ENCODE measurements at places on chromosomes 5 and 9.

GRCh38 chr5:154461531-154461930, 15.7 kb downstream of the SAP30L start:
- no peak for DNase-seq

DNA sequence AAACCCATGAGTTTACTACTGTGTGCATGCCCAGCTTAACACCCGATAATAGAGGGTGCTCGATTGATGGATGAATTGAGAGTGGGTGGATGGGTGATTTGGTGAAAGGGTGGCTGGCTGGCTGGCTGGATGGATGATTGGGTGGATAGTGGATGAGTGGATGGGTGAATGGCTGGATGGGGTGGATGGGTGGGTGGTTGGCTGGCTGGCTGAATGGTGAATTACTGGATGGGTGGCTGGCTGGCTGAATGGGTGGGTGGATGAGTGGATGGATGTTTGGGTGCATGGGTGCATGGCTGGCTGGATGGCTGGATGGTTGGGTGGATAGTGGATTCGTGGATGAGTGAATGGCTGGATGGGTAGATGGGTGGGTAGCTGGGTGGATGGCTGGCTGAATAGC, 201.1 kb downstream of the IRX1 start:
- DNase-seq = no peak

- no peak for DNase-seq
Observed at GRCh38 chr5:34834794-34835089, 4.2 kb upstream of the TTC23L start.

GRCh38 chr9:134384811-134385479, 58.7 kb downstream of the RXRA start:
- DNase-seq = no peak

GRCh38 chr5:40499518-40500273, 180.0 kb upstream of the PTGER4 start:
- no peak for DNase-seq

DNA sequence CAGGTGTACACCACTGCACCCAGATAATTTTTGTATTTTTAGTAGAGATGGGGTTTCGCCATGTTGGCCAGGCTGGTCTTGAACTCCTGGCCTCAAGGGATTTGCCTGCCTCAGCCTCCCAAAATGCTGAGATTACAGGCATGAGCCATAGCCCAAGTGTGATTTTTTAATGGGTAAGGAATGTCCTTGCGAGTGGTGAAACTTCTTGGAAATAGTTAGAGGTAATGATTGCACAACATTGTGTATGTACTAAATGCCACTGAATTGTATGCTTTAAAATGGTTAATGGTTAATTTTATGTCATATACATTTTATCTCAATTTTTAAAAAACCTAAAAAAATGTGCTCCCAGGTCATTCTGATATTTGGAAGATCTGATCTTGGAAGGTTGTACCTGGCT, 59.9 kb upstream of the IL6ST start:
- DNase-seq = no peak

GRCh38 chr9:80881940-80882339, 807.4 kb downstream of the TLE1 start:
- DNase-seq = no peak

- no peak for DNase-seq
Observed at GRCh38 chr5:156208271-156208670, 118.7 kb upstream of the SGCD start.

DNA sequence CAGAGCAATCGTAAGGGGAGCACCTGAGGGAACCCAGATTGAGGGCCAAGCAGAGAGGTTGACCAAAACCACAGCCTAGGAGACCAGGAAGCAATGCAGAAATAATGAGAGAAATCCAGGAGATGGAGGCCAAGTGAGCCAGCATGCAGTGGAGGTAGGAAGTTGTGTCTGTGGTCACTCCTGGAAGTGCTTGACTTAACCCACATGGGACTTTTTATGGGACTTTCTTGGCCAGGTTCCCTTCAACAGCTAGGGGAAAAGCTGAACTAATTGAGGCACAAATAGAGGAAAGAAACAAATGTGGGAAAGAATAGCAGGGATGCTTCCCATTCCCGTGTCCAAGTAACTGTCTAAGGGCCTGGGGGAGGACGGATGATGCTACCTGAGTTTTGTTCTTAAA, 293.2 kb upstream of the CLINT1 start:
- DNase-seq = no peak

GRCh38 chr5:39055768-39056398, 18.3 kb downstream of the RICTOR start:
- DNase-seq = no peak

- DNase-seq = no peak
Observed at GRCh38 chr5:74491586-74491985, 148.9 kb downstream of the ENC1 start.

- DNase-seq = no peak
Observed at GRCh38 chr5:159448-160172, 31.7 kb upstream of the LRRC14B start.

DNA sequence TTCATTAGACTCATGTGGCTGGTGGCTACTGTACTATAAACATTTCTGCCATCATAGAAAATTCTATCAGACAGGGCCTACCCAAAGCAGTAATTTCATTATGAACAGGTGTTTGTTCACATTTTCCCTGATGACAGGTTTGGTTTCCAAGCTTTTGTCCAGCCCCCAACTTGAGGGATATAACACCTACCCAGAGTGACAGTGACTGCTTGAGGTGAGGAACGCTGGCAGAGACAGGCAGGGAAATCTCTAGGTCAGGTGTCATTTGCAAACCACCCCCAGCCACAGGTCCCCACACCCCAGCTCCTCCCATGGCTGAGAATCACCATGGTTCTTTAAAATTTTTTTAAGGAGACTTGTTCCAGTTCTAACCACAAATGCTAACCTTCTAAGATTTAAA, 25.5 kb downstream of the GOLM1 start:
- no peak for DNase-seq

DNA sequence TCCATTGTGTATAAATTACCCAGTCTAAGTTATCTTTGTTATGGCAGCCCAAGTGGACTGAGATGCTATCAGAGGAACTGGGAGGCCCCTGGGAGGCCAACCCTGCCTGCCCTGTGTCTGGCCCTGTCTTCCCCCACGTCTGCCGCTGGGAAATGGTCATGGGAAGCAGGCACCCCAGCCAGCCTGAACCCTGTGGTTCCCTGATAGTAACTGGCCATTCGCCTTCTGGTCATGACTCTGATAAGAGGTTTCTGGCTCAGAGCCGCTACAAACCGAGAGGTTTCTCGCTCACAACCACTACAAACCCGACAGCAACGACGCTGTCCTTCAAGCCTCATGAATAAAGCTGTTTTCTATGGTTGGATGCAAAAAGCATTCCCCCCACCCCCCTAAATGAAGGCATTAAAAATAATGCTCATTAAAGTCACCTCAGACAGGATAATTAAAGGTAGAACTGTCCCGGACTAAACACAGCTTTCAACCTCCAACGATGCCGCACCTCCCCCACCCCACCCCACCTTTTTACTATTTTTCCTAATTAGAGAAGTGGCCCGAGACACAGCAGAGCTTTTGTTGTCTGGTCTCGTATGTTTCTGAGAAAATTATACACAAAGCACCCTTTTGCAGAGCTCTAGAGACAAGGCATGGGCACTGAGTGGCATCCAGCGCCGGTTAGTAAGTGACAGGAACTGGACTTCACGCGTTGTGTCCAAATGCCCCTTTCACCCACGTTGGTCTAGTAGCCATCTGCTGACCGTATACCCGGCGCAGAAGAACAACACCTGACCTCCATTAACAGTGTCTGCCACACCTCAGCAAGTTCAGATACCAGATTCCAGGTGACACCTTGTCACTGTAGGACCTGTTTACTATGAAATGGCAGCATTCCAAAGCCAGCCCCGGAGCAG, 140.8 kb downstream of the COL23A1 start:
- no peak for DNase-seq

DNA sequence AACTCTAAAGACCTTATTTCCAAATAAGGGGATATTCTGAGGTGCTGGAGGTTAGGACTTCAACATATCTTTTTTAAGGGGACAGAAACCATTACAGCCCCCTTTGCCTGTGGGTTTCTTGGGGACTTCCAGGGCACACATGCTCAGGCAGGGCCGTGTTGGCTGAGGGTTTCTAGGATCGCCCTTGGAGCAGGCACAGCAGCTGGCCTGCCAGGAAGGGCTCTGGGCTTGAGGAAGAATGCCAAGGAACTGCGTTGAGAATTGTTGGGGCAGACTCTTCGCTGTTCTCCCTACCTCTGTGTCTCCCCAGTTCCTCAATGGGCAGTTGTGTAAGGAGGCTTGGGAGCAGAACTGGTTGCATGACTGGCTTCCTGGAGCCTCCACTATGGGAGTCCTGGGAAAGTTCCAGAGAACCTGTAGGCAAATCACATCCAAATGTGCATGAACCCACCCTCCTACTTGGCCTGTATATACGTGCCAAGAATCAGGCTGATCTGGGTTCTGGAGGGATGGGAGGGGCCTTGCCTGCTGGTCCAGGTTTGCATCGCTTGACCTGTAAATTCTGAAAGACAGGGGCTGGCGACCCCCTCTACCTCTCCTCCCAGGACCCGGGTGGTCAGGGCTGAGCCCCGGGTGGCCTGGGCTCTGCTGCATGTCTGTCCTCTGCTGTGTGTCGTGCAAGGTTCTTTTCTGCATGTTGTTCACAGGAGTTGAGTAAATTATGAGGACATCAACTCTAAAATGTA, 65.5 kb downstream of the HSPA4 start:
- no peak for DNase-seq

GRCh38 chr5:144945503-144945902, 774.8 kb downstream of the KCTD16 start:
- DNase-seq = no peak

DNA sequence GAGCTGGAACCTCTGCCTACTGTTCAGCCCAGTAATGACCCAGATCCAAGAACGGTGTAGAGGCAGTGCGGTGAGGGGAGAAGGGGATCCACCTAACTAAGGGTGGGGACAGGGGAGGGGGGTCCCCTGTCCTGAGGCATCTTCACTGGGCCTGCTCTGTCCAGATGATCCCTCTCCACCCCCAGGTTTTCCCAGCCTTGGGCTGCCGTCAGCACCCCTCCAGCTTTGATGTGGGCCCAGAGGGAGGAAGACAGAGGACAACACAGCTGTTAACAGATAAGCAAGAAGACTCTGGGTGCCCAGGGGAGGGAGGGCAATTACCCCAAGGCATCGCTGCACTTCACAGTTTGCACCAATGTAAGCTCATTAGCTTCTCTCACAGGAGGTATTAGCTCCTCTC, 19.3 kb downstream of the BICD2 start:
- no peak for DNase-seq

- DNase-seq = no peak
Observed at GRCh38 chr5:167710444-167711073, 580.9 kb upstream of the WWC1 start.

DNA sequence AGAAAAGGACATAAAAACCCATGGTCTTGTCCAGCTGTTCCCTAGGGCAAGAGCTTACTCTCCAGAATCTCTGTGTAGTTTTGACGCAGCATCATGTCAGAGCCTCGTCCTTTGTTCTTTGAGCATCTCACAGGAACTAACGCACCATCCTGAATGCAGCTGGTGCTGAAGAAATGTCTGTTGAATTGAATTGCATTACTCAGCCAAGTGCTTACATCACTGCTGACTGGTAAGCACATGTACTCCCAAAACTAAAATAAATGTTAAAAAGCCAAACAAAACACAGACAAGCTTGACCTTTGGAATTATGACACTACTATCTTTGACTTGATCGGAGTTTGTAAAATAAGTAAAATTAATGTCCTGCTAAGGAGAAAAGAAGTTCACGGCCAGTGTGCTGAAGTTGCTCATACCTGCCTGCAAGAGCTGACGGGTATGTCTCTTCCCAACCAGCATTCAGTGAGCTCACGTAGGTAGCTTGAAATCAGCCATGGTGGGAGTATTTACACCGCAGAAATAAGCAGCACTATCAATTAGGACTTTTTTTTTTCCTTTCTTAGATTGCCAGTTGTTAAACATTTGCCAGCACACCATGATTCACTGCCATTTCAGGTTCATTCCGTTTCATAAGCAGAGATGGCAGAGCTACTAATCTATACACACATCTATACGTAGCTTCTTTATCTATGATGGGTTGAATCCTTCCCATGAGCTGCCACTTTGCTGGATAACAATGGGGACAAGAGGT, 310.6 kb upstream of the MSX2 start:
- DNase-seq = no peak

DNA sequence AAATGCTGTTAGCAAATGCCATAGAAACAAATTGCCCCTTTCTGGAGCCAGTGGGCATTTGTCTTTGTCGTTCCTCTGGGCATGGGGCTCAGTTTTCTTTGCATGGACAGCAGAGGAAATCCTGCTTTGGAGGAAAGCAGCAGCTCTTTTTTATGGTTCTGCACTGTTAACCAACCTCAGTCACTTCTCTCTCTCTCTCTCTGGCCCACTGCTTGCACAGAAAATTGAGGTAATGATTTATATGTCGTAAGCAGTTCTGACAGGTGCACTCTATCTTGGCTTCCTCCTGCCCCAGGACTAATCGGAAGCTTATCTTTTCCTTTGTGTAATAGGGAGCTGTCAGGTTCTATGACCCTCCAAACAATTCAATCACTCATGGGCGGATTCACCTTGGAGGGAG, 159.6 kb upstream of the GPR151 start:
- DNase-seq = no peak

DNA sequence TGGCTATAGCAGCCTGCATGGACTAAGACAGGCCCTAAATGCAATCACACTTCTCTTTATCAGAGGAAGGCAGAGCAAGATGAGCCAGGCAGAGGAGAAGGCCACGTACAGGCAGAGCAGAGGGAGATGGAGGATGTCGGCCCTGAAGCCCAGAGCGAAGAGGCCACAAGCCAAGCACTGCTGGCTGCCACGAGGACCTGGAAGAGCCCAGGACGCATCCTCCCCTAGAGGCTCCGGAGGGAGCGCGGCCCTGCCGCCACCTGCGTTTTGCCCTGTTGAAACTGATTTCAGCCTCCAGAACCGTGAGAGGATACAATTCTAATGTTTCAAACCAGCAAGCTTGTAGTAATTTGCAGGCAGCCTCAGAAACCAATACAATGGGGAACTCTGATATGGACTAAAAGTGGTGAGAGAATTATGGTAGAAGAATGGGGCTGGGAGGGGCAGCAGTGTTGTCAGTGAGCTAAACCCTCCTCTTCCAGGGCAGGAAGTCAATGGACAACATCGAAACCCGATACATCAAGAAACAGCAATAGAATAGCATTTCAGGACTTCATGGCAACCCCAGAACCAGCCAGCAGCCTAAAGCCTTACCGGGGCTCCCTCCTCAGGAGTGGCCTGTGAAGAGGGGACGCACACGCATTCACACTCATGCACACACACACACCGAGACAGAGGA, 32.6 kb downstream of the ADAMTS2 start:
- no peak for DNase-seq

DNA sequence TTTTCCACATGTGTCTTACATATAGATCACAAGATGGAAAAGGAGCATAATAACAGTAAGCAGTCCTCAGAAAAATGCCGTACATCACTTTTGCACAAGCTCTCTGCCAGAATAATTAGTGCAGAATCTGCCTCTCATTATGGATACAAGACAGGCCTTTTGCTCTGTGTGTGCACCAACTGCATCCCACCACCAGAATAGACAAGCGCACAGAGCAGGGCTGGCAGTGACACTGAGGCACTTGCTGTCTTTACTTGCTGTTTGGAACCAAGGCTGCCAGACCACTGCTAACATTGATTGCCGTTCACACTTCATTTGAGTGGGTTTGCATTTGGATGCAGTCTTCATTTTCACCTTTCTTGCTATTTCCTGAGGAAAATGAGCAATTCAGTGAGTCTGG, 741.3 kb downstream of the TLE1 start:
- no peak for DNase-seq

GRCh38 chr5:108278285-108279240, 103.3 kb downstream of the FBXL17 start:
- DNase-seq = no peak
